GOT3 (cell line): ENCODE measurements at places on chromosomes 11 and 22.
A peak's percentile ranks its signal among the peaks of the same experiment; 100 is the strongest.

GRCh38 chr11:17792161-17792560, 57.6 kb downstream of the KCNC1 start:
- no peak for DNase-seq

DNA sequence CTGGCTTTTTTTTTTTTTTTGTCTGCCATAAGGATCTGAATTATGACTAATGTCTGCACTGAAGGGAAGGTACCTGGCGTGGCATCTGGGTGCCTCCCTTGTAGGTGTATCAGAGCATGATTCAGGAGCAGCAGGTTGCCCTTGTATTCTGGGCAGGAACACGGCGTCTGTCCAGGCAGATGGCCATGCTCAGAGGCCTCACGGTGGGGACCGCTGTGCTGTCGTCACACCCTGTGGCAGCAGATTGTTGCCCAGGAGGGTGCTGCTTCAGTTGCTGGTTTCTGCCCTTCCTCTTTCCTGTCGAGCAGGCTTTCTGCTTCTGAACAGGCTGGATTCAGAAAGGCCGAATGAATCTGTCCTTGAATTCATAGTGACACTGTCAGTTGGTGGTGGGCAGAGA, 11.0 kb downstream of the ZNRF3 start:
- DNase-seq: no peak

DNA sequence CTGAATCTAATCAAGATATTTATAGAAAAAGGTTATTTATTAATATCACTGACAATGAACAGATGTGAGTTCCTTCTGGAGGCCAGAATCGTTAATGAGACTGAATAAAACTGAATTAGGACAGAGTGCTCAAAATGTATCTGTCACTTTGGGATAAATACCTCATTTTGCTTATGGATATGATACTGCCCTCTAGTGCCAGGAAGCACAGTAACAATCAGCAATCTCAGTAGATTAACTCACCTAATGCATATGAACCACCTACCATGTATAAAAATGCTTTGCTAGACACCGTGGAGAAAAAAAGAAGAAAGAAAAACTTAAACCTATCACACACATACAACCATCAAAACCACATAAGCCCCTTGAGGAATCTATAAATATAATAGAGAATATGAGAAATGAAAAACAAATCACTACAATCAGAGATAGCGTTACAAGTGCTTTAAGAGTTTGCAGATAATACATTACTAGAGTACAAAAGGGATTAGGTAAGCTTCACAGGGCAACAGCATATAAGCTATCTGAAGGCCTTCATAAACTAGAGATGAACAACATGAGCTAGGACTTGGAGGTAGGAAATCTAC, 117.4 kb downstream of the SGSM3 start:
- DNase-seq: no peak

GRCh38 chr11:117834068-117834810, 9.7 kb upstream of the FXYD2 start:
- DNase-seq: no peak

DNA sequence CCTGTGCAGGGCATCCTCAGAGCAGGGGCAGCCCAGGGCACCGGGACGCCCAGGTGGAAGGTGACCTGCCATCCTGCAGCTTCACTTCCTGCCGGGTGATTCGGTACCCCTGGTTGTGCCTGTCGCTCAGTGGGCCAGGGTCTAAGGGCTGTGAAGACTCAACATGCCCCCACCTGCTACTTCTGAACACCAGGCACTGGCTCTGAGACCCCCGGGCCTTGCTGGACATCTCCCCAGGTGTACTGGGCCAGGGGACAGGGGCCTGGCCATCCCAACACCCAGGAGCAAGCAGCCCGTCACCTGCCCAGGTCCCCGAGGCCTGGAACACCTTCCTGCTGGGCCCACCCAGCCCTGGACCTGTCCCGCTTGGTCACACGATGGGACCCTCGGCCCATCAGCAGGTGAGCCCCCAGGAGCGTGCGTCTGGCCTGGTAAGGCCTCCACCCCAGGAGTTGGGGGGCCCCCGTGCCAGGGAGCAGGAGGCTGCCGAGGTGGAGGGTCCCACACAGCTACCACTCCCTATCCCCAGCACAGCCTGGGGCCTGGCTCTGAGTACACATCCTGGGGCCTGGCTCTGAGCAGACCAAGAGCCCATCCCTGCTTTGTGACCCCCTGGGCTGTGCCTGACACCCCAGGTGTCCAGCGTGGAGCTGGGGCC, 3.9 kb upstream of the MUC5B start:
- DNase-seq: no peak

- peak; percentile 22 for DNase-seq
These were observed 1.2 kb upstream of the GANAB start for GRCh38 chr11:62647609-62648005.

DNA sequence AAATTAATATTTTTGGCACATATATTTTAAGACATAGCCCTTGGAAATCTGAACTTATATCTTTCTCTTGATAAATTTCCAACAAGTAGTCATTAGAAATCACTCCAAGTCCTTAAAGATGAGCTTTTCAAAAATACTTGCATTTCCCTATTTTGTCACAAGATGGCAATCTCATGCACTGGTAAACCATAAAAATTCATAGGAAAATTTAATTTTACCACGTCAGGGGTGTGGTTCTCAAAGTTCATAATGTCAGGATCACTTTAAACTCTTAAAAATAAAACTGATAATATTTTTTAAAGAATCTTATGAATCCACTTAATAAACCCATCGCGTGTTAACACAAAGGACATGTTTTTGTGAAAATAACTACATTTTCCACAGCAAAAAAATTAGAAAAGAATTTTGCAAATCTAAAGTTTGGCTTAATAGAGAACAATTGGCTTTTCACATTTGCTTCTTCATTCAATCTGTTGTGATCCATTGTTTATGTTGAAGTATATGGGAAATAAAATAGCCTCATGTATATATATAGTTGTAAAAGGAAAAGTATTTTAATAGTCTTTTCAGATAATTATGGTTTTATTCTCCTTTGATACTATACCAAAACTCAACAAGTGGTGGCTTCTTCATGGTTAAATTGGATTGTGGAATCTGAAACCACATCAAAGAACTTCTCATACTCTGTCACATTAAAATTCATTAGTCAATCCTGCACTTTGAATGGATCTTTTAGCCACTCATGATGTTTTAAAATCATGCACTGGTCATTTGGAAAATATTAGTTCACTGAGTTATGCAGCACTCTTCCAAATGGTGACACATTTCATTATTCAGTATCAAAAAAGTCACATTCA, 169.1 kb downstream of the CADM1 start:
- no peak for DNase-seq

- DNase-seq: no peak
These were observed 15.4 kb upstream of the GDPD4 start for GRCh38 chr11:77316733-77317342.
